ENCODE measurements at places on chromosomes 5 and 9. TPM values are rescaled to one million over a fixed set of nuclear protein-coding genes. Genes with fewer than 3 reads are reported as not detected.

DNA sequence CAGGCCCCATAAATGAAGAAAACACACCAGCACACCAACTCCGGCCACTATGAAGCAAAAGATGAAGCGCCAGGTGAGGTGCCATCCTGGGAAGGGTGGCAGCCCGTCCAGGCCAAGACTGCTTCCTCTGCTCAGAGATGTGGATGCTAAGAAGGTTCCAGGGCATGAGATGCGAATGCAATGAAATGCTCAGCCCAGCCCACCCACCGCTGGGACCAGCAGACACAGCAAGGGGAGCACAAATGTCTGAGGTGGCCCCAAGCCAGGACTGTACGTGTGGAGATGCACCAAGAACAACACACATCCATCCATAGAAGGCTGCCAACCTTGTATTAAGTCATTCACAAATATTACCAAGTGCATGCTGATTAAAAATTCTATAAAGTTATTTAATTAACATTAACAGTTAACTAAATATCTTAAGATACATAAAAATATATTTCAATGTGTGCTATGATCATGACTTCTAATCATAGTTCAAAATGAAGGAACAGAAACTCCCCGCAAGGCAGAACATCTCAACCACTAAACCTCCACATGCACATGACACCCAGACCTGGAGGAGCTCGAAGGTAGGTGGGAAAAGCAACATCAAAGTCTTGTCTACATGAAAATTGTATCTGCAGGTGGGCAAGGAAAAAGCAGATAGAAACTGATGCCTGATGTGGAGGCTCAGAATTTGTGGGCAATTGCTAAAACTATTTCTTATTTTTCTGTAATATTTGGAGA is 43.7 kb downstream of the BICD2 start:
- no peaks in the 10 kb centered on the region for H3K27me3 ChIP-seq
- no peak overlapping the region for H3K27ac ChIP-seq
- peak; percentile 20 for DNase-seq
- no peak overlapping the region for H3K4me3 ChIP-seq
- peaks cover 68% of the 10 kb centered on the region for H3K36me3 ChIP-seq

GRCh38 chr9:133461975-133462374 is 2.2 kb downstream of the CACFD1 start:
- H3K27me3 ChIP-seq = no peaks in the 10 kb centered on the region
- H3K4me3 ChIP-seq = no peak overlapping the region

- H3K27ac ChIP-seq = no peak overlapping the region
- DNase-seq = no peak
- H3K36me3 ChIP-seq = no peaks in the 10 kb centered on the region
- H3K4me3 ChIP-seq = no peak overlapping the region
- H3K4me1 ChIP-seq = peaks cover 14% of the 10 kb centered on the region
Measured at GRCh38 chr5:107293541-107294210, 377.1 kb downstream of the EFNA5 start.

DNA sequence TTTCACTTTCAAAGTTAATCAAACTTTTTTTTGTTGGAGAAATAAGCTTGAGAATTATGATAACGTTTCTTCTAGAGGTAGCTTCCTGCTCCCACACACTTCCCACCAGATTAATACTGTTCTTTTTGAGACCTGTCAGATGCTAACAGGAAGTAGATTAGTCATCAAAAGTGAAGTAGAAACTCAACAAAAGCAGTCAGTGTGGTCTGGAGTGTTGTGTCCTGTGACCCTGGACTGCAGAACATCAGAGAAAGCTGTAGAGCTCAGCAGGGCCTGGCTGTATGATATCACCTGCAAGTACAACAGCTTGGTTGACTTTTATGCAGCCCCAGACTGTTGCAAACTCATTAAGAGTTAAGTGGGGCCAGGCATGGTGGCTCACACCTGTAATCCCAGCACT is 495.7 kb upstream of the CYLC2 start:
- H3K27ac ChIP-seq = no peak overlapping the region
- no peaks in the 10 kb centered on the region for H3K36me3 ChIP-seq
- no peak overlapping the region for H3K4me3 ChIP-seq
- no peak for DNase-seq
- no peaks in the 10 kb centered on the region for H3K27me3 ChIP-seq

- no peak for DNase-seq
- no peak overlapping the region for H3K4me3 ChIP-seq
Measured at GRCh38 chr9:89171231-89171630, 7.4 kb downstream of the SHC3 start.

Gene XRCC4
- 9.2 TPM for total RNA-seq

Data from lower lobe of right lung (tissue), 2 donors.